ENCODE measurements at places on chromosomes 1 and 21. TPM values are rescaled to one million over a fixed set of nuclear protein-coding genes. Genes with fewer than 3 reads are reported as not detected.

The S100A3 gene
- not detected for total RNA-seq

The WNT2B gene
- 0.27 TPM for total RNA-seq

The VHLL gene
- not detected for total RNA-seq

The S100A14 gene
- total RNA-seq, result not detected

The TNFSF18 gene
- not detected for total RNA-seq

The CFHR2 gene
- not detected for total RNA-seq

The LRRC38 gene
- not detected for total RNA-seq

The MANEAL gene
- 3.7 TPM for total RNA-seq
